ENCODE measurements at places on chromosomes 2 and 18. TPM values are rescaled to one million over a fixed set of nuclear protein-coding genes. Genes with fewer than 3 reads are reported as not detected.

Gene SCYGR4
- total RNA-seq = 0.89 TPM

Gene CCDC178
- total RNA-seq = 0.99 TPM

Gene ITPRIPL1
- total RNA-seq = 6.1 TPM

Gene IAH1
- total RNA-seq = 31.0 TPM

Gene CHST9
- total RNA-seq = 0.39 TPM

Measured in skin of body (tissue), 3 donors.